ENCODE measurements at places on chromosomes 13 and 19.

DNA sequence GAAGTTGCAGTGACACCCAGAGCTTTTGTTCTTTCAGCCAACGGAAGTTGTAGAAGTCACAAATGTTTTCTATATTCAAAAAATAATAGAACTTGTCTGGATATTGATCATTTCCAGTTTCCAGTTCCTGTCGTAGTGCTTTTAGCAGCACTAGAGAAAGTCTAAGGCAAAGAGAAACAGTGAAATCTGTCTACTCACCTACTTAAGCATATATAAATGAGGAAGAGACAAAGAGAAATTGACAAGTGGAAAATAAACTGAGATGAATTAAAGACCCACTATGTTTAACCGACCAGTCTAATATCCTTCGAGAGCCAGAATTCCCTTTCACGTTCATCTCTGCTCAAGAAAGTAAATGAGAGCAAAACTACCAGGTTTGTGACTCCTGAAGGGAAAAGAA is 36.7 kb downstream of the DACH1 start:
- DNase-seq = no peak

- DNase-seq = no peak
These were observed 62.2 kb downstream of the DNAJC15 start for GRCh38 chr13:43085545-43085944.

- no peak for DNase-seq
These were observed 71.2 kb downstream of the MYO16 start for GRCh38 chr13:108700422-108701170.

DNA sequence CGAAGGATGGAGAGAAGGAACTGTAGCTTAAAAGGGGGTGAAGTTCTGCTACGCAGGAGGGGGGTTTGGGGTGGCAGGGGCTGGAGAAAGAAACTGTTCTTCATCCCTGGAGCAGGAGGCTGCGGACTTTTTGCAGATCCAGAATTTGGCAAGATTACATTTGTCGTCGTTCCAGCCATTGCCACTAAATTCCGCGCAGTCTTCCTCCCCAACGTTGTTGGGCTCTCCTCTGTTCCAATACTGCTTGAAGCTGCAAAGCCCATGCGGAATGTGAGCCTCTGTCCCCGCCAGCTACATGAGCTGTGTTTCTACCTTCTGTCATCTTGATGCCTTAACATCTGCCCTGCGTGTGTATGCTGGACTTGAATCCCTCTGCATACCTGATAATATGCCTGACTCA is 4.3 kb downstream of the CD209 start:
- DNase-seq = no peak

DNA sequence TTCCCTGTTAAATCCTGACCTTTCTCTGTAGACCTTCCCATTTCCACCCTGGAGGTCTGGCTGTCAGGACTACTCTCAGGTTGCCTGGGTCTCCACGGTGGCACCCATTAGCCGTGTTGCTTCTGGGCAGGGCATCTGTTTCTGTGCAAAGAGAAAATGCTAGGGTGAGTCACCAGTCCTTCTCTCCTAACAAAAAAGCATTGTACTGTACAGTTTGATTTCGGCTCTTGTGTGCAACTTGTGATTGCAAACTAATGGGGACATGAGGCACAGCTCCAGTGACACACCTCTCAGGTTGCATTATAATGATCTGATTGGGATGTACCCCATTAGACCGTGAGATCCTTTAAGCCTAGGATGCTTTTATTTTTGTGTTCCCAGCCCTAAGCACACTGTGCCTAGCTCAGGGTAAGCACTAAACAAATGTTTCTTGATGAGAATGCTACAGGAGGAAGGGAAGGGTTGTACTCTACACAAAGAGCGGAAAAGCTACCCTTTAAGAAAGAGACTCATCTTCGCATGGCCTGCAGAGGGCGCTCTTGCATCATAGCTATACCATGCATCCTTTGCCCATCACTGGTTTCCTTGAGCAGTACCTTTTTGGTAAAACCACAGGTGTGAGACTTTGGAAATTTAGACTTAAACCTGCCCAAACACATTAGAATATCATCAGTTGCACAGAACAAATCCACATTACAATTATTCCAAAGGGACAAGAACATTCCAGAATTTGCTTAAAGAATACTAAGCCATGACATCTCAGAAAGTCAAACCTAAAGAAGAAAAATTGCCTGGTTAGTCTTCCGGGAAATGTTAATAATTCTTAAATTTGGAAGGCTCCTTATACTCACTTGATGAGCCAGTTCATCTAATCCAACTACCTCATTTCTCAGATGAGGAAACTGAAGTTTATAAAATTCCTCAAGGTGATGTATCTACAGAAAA is 20.3 kb upstream of the TRIM13 start:
- DNase-seq = no peak

- DNase-seq = no peak
These were observed 134.1 kb downstream of the LACC1 start for GRCh38 chr13:44013758-44014291.

- no peak for DNase-seq
These were observed 734 bp upstream of the TRMT1 start for GRCh38 chr19:13117176-13117771.

DNA sequence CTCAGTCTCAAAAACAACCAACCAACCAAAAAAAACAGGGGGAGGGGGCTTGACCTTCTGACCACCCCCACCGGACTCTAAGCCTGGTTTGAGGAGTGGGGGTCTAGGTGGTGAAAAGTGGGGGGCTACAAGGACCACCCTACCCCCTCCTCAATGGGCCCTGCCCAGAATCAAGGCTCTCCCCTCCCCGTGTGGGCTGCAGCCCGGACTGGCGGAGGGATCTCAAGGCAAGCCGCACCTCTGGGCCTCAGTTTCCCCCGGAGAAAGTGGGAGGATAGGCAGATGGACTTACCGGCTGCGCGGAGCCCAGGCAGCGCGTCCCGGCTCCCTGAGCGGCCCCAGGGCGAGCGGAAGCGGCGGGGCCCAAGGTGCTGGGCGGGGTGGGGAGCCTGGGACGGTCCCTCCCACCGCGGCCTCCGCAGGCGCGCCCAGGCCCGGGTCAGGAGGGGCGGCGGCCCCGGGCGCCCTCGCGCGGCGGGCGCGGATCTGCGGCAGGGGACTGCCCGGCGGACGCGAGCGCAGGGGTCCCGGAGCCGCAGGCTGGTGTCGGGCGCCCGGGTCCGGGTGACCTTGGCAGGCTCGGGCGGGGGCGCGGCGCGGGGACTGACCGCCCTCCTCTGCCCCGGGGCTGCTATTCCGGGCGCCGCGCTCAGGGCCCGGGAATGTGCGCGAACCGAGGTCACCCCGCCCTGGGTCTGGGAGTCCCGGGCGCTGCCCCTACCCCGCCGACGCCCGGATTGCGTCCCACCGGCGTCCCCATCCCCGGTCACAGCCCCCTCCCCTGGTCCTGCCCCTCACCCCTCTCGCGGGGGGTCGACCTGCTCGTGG is at the start of gene ADAMTSL5:
ADAMTSL5 (minus strand) TSS at position 349 of the 828 bp plus-strand sequence. CDS start 2,076 bp downstream, outside the sequence.
- no peak for DNase-seq

GRCh38 chr19:46520616-46521015 is 24.9 kb upstream of the PNMA8B start:
- DNase-seq = no peak

- DNase-seq = peak; percentile 88
These were observed 12.8 kb downstream of the IER2 start for GRCh38 chr19:13162724-13163608.

GRCh38 chr19:6035026-6035425 is 57.1 kb upstream of the RANBP3 start:
- DNase-seq = no peak

- no peak for DNase-seq
These were observed 1.6 kb downstream of the JOSD2 start for GRCh38 chr19:50509366-50509765.
